ENCODE measurements at places on chromosomes 16 and 17. TPM values are rescaled to one million over a fixed set of nuclear protein-coding genes. Genes with fewer than 3 reads are reported as not detected.

SHISA6 gene
- not detected for total RNA-seq

PPP4C gene
- total RNA-seq: 209 TPM

PRAC1 gene
- not detected for total RNA-seq

KRTAP9-2 gene
- total RNA-seq: not detected

CYGB gene
- 1.3 TPM for total RNA-seq

LITAFD gene
- not detected for total RNA-seq

HAGHL gene
- total RNA-seq: 3.0 TPM

CES3 gene
- under 0.01 TPM for total RNA-seq

Measured in IMR-90 (cell line).